Type B pancreatic cell (in vitro differentiated cells): ENCODE measurements at places on chromosomes 11 and 22. TPM values are rescaled to one million over a fixed set of nuclear protein-coding genes. Genes with fewer than 3 reads are reported as not detected.

The OLFML1 gene
- 0.83 and 11.8 TPM in 2 replicates for total RNA-seq

The SLC43A3 gene
- 14.0 and 20.4 TPM in 2 replicates for total RNA-seq

The CCDC88B gene
- total RNA-seq = 2.8 and 3.1 TPM in 2 replicates

The IL17REL gene
- 0.10 TPM in 1 of 2 replicates, not detected in the other for total RNA-seq

The KDM4D gene
- 0.83 and 2.4 TPM in 2 replicates for total RNA-seq

The GSTT2B gene
- total RNA-seq = 0.50 TPM in 1 of 2 replicates, not detected in the other

The CFL1 gene
- total RNA-seq = 947 and 981 TPM in 2 replicates

The ADAMTS15 gene
- 2.3 and 22.0 TPM in 2 replicates for total RNA-seq

The FRMD8 gene
- 35.0 and 41.8 TPM in 2 replicates for total RNA-seq

The MTMR3 gene
- total RNA-seq = 50.2 and 54.3 TPM in 2 replicates

The CRYBB2 gene
- 0.33 TPM in 1 of 2 replicates, not detected in the other for total RNA-seq

The HEPN1 gene
- total RNA-seq = not detected in 2 replicates

The TMEM132A gene
- total RNA-seq = 162 and 218 TPM in 2 replicates

The KCNQ1 gene
- total RNA-seq = 3.7 and 4.8 TPM in 2 replicates
